ENCODE measurements at places on chromosomes 13 and 19.

DNA sequence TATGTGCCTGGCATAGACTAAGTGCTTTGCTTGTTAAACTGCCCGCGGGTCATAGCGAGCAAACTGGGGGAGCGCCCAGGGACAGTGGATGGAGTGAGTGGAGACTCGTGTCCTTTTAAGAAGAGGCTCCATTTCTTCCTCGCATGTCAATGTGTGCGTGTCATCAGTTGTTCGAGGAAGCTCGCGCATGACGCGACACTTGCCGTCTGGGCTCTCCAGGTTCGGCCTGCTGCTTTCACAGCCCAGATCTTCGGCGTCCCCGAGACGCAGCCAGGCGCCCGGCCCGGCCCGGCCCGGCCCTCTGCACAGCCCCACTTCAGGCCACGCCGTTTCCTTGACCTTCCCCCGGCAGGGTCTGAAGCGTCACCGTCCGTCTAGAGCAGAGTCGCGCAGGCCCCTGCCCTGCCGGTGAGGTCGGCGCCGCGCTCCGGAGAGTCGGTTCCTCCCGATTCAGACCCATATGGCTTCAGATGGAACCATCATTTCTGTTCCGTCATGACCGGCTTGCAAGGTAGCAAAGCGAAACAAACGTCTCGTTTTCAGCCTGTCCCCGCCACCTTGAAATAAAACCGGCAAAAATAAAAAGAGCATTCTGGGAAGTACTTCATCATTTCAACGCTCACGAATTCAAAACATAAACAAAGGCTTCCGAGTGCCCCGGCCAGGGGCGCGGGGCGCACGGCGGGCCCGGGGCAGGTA, 599 bp upstream of the ARHGEF7 start:
- DNase-seq: no peak

- no peak for DNase-seq
These were observed 622 bp downstream of the RASA3 start for GRCh38 chr13:114131583-114132418.

- DNase-seq: peak; percentile 6
These were observed 164.6 kb downstream of the KLF5 start for GRCh38 chr13:73223372-73223781.

DNA sequence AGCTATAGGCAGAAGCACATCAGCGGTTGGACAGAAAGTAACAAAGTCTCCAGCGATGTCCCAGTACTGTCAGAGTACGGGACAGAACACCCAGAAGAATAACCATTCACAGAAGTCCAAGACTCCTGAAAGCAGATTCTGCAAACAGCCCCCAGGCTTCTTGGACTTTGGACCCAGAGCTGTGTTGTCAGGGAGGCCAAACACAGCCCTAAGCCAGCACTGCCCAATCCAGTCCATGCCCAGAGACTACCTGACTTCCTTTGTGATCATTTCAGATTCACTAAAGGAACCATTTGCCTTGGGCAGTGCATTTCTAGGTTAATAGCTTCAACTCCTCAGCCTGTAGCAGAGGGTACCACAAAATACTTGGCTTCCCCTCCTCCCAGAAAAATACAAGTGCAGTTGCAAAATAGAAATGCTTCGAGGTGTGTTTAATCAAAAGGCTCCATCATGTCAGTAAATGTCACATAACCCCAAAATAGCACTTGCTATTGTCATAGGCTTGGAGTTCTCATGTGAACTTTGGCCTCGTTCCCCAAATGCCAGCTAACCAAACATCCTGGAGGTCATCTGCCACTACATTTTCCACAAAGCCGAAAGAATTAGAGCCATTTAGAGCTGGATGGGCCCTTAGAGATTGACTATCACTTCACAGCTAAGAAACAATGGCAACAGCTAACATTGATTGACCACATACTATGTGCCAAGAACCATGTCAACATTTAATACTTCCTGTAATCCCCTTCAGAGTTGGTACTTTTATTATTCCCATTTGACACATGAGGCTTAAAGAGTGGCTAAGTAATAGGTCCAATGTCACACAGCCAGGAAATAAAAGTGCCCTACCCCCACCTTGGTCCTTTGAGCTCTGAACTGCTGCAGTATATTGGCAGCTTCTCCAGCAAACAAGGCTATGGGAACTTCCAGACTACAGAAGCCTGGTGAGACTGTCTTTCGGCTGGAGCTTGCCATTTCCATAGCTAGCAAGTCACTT, 329.9 kb downstream of the FOXO1 start:
- DNase-seq: no peak

DNA sequence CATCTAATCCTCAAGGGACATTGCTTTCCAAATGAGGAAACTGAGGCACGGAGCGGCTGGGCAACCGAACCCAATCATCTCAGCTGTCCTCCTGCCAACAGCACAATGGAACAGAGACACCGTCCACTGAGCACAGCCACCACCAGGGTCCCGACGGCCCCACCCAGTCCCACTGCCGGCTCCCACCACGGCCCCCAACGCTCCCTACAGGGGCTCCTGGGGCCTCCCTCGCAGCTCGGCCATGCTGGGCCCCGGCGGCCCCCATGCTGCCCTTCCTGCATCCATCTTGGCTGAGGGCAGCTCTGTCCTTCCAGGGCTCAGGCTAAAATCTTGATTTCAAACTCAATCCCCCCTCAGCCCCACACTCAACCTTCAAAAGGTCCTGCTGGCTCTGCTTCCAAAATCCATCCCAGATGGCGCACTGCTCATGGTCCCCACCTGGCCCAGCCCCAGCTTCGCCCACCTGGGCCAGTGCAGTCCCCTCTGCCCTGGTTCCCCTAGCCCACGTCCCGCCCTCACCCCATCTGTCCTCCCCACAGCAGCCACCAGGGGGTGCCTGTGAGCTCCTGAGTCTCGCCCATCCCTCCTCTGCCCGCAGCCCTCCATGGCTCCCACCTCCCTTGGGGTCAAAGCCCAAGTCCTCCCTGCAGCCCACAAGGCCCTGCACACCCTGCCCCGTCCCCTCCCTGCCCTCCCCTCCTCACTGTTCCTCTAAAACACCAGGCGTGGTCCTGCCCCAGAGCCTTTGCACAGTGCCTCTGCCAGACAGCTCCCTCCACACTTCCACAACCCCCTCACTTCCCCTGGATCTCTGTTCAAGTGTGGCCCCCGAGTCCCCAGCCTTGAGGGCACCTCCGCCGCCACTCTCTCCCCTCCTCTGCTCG, 7.9 kb downstream of the PIP5K1C start:
- no peak for DNase-seq

- no peak for DNase-seq
These were observed 222.8 kb upstream of the NBEA start for GRCh38 chr13:34719060-34719875.

DNA sequence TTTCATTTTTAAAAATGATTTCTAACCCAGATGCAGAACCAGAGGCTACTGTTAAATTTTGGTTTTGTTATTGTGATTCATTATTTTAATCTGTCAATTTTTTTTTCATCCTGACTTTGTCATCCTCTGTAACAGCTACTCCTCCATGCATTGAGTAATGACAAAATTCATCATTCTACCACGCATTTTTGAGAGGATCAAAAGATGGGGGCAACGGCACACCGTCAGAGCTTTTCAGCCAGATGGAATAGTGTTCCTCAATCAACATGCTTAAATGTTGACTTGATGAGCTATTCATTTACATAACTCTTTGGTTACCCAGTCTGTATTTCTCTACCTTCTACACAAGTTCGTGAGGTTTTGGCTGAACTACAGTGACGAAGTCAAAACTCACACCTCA, 486.3 kb downstream of the EFNB2 start:
- DNase-seq: no peak

- no peak for DNase-seq
These were observed 13.3 kb downstream of the TTYH1 start for GRCh38 chr19:54428323-54429175.

DNA sequence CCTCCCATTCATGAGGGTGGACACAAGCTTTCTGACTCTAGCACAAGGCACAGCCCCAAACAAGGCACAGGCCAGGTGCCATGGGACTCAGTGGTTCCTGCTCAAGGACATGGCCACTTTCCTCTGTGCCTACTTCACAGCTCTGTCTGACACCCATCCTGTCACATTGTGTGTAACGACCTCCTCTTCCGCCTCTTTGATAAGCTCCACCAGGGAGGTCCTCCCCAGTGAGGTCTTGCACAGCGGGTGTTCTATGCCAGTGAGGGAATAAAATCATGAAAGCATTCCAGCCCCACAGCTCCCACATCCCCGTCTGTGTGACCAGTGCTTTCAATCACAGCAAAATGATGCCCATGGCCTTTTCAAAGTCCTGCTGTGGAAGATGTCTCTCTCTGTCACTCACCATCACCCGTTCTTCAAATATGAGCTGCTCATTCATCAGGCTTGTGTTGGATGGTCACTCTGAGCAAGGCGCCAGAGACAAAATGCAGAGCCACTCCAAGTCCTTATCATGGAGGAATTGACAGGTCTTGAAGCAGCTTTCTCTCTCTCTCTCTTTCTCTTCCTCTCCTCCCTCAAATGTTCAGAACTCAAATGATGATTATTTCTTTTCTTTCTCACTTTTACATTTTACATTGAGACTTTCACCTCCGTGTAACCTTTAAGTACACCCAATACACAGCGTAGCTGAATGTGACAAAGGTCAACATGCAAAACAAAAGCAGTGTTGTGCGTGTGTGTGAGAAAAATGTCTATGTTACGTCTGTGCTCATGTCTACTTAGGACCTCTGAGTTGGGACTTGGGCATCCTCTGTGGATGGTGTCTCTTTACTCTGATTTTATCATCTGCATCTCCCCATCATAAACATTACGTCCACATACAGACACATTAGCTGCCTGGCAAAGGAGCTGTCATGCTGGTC, 8.0 kb upstream of the SPATA13 start:
- DNase-seq: no peak

GRCh38 chr13:26678796-26679195, 81.8 kb downstream of the GPR12 start:
- DNase-seq: no peak

- DNase-seq: no peak
These were observed 6.8 kb upstream of the MRPS31 start for GRCh38 chr13:40777809-40778175.

GRCh38 chr19:5803752-5804515, 933 bp upstream of the NRTN start:
- DNase-seq: peak; percentile 83

GRCh38 chr19:42191855-42192254, 25.6 kb downstream of the DEDD2 start:
- no peak for DNase-seq

- peak; percentile 83 for DNase-seq
These were observed 2.2 kb downstream of the FLT3LG start for GRCh38 chr19:49475995-49476880.

GRCh38 chr13:28324181-28324789, 170.6 kb downstream of the FLT1 start:
- peak; percentile 41 for DNase-seq

GRCh38 chr13:109654341-109655205, 131.8 kb downstream of the IRS2 start:
- DNase-seq: no peak

DNA sequence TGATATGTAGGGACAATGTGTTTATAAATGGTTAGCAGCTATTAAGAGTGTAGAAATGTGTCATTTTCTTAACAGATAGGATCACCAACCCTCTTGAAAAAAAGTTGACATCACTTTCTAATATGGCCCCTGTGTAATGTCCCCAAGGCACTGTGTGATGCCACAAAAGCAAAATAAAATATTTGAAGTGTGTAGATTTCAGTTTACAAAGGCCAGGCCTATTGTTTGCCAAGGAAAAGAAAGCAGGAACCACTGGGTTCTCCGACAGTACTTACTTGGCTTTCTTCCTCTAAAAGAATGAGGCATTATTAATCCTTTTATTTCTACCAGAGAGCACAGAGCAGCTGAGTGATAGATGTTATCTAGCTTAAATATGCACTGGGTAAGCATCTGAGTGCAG, 10.5 kb upstream of the GJA3 start:
- no peak for DNase-seq

GRCh38 chr19:30178721-30179402, 193.3 kb upstream of the ZNF536 start:
- no peak for DNase-seq

- no peak for DNase-seq
These were observed 1.7 kb upstream of the GALP start for GRCh38 chr19:56174086-56174485.

DNA sequence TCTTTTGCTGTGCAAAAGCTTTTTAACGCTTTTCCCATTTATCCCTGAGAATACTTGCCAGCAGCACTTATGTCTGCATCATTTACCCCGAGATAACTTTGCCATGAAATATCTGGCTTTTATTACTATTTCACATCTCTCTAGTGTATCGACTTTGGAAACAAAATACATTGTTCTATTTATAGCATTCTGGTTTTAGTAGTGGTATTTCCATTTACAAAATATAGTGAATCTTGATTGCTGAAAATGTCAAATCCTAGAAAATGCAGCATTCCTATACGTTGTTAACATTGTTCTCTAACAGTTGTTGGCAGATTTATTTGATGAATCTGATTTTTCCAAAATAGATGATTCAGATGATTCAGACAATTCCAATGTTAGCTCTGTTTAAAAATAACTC, 189.3 kb upstream of the SPRY2 start:
- DNase-seq: no peak

- DNase-seq: no peak
These were observed 712 bp upstream of the RINL start for GRCh38 chr19:38878575-38879399.

DNA sequence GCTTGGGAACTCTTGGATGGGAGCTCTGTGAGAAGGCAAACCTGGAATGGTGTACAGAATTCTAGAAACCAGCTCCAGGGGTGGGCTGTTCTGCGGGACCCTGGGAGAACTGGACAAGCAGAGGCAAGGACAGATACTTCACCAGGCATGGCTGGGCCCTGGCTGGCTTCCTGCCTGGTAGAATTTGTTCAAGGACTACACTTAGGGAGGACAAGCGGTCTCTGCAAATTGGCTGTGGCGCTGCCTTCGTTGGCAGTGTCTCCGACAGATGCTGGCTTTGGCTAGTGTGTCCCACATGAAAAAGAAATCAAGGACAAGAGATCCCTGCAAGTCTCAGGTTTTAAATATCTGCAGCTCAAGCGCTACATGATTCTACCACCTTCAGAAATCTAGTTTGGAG, 12.4 kb downstream of the CEBPG start:
- DNase-seq: no peak

- DNase-seq: peak; percentile 97
These were observed 4.4 kb downstream of the C19orf67 start for GRCh38 chr19:14080887-14081796.

DNA sequence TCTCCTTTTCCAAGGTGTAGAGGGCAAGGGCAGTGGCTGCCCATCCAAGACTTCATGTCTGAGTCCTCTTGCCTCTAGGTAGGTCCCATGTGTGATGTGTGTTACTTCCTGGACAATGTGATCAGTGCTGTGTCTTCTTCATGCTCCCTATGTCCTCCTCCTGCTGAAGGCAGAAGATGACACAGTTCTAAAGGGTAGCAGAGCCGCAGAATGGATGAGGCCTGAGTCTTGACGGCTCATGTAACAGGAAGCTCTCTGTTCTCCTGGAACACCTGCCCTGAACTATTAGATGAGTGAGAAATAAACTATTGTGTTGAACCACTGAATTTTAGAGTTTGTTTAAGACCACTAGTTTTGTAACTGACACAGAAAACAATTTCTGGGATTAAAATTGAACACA, 165.9 kb downstream of the NDFIP2 start:
- no peak for DNase-seq
